GM12864 (cell line): ENCODE measurements at places on chromosomes 1 and 21.

DNA sequence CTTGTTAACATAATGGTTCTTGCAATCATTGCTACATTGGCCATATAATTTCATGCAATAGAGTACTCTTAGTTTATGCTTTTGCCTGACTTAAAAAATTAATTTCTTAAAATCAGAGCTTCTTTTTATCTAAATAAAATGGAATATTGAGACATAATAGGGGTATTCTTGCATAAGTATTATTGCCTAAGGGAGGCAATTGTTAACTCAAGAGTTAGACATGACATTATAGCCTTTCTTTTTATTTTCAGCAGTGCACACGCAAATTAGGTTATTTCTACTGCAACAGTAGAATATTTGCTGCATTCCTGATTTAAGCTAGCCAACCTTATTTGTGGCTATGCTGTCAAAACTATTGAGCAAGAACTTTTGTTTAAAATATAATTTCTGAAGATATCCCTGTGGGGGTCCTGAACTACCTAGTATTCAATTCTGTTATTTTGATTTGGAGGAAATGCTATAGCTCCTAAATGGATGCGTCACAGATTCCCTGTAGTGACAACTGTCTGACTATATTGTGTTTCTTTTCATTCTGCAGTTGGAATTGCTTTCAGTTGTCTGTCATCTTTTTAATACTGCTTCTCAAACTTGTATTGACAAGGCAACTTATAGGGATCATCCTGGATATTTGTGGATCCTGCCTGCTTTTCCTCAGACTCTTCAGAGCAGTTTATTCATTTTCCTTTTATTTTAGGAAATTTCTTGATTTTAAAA lies 211.0 kb downstream of the PATJ start:
- DNase-seq: no peak

DNA sequence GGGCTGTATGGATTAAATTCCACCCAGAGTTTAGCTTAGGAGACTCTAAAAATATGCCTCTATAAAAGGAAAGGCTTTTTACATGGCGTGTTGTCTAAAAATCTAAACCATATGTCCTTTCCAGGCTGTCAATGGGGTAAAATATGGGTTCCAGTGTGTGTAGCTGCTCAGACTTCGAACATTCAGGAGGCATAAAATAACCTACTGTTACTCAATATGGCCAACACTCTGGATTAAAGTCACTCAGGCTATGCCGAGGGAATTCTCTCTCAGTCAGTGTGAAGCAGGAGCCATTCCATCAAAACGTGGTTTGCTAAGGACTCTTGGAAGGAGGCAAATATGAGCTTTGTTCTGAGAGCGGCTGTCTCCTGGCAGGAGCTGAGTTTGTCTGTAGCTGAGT lies 135.3 kb downstream of the RUNX1 start:
- no peak for DNase-seq

DNA sequence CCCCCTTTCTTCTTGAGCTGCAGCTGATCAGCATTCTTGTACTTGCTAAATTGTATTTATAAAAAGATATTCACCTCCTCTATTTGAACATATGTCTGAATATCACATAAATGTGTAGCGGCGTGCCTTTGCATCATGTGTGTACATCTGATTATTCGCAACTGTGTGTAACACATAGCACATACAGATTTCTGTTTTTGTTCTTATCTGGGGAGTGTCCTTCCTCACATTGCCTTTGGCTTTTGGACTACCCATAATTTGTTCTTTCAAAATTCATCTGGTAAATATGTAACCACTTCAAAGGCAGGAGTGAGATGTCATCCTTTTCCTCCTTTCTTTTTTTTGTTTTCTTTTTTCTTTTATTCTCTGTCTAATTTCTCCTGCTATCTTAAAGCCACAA lies 113.6 kb downstream of the PBX1 start:
- DNase-seq: no peak

DNA sequence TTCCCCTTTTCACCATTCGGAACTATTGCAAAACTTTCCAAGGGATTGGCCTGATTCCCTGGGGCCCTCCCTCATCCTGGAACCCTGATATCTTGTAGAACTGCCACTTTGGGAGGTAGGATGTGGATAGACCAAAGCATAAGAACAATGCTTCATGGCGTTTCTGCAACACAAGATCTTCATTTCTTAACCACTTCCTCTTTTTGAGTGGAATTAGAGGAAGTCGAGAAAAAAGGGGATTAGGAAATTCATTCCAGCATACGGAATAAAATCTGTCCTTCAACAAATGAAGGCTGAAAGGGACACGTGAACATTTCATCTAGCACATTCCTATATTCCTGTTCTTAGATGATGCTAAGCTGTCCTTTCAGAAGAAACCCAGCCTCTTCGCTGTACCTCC lies 149.3 kb downstream of the HUNK start:
- DNase-seq: no peak

DNA sequence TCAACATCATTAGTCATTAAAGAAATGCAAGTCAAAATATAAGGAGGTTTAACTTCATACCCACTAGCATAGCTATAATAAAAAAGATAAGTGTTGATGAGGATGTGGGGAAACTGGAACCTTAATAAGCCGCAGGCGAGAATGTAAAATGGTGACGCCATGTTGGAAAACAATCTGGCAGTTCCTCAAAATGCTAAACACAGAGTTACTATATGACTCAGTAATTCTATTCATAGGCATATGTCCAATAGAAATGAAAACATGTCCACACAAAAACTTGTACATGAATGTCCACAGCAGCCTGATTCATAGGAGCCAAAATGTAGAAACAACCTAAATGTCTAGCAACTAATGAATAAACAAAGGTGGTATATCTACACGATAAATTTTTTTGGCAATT lies 23.2 kb downstream of the DDX59 start:
- no peak for DNase-seq

DNA sequence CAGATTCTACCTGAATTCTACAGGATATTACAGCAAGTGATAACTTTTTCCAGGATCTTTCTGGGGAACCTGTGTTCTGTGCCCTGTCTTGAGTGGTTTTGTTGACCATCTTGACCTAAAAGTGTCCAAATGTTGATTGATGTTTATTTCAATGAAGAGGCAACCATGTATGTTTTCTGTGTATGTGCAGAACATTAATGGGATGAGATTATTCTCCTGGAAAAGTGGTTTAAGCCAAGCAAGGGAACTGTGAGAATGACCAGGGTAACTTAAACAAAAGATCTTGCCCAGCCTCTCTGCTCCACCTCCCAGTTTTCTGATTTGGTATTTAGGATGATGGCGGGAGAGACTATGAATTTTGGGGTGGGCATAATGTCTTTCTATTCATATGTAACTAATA lies 1.0 kb upstream of the SAMD13 start:
- no peak for DNase-seq

DNA sequence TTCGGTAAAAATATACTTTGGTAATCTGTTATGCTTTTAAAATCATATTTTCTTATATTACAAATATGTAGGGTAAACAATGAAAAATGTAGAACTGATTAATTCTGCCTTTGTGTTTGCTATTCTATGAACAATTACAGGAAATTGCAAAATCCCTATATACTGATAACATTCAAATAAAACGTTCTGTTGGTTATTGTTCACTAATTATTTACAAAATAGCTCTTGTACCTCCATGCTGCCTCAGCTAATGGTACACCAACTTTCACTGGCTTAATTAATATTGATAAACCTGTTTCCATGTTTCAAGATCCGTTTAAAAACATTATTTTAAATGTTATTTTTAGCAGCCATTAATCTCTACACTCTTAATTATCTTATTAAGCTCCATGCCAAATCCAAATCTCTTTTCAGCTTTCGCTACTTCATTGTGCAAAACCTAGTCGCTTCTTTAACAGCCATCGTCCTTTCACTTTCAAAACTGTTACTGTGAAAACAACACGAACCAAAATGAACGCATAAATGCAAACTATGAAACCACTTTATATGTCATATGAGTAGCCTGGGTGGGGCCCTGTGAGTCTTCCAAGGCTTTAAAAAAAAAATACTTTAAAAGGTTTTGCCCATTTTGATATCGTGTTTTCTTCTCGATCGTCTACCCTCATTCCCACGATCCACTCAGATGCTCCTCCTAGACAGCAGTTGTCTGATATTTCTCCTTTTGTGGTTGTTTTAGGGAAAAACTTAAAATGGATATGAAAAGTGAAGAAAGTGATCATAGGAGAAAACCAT lies 807.1 kb downstream of the USP25 start:
- no peak for DNase-seq

GRCh38 chr1:166947398-166948043 lies 27.8 kb downstream of the ILDR2 start:
- DNase-seq: no peak

GRCh38 chr1:222109836-222110235 lies 367.9 kb upstream of the DUSP10 start:
- DNase-seq: no peak

DNA sequence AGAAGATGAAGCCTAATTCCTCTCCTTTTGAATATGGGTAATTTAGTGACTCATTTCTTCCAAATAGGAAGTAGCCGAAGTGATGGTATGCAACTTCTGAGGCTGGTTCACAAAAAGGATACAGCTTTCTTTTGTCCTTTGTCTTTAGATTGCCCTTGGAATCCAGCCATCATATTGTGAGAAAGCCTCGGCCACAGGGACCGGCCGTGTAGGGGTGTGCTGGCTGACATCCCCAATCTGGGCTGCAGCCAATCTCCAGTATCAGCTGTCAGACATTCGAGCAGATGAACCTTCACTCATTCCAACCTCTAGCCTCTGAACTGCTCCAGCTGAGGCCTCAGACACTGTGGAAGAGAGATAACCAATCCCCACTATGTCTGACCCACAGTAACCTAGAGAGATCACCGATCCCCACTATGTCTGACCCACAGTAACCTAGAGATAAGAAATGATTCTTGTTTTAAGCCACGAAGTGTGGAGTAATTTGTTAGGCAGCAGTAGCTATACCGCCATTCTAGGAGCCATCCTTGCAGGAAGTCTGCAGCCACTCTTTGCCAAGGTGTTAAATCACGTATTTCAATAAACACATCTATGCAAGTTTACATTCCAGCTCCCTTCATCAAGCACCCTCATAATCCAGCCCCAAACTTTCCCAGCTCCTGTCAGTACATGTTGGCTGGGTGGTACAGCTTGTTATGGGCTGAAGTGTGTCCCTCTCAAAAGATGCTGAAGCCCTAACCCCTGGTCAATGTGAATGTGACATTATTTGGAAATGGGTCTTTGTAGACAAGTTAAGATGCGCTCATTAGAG lies 2.9 kb upstream of the DIP2A start:
- no peak for DNase-seq

- DNase-seq: no peak
Observed at GRCh38 chr1:232302376-232303221, 327.3 kb downstream of the SIPA1L2 start.

DNA sequence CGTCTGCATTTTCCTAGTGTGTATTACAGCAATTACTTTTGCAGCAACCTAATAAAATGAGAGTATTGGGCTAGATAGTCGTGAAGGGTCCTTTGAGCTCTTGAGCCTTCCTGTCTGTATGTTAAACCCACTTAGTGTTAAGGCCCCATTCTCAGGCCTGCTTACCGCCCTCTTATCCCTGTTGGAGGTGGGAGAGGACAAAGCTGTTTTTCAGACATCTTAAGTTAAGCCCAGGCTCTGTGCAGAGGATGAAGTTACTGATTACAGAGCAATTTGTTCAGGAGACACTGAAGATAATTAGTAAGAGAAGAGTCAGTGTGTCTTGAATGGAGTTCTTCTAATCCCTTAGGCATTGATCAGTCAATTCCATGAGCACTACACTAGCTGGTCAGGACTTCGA lies 114.6 kb downstream of the UCK2 start:
- DNase-seq: no peak

DNA sequence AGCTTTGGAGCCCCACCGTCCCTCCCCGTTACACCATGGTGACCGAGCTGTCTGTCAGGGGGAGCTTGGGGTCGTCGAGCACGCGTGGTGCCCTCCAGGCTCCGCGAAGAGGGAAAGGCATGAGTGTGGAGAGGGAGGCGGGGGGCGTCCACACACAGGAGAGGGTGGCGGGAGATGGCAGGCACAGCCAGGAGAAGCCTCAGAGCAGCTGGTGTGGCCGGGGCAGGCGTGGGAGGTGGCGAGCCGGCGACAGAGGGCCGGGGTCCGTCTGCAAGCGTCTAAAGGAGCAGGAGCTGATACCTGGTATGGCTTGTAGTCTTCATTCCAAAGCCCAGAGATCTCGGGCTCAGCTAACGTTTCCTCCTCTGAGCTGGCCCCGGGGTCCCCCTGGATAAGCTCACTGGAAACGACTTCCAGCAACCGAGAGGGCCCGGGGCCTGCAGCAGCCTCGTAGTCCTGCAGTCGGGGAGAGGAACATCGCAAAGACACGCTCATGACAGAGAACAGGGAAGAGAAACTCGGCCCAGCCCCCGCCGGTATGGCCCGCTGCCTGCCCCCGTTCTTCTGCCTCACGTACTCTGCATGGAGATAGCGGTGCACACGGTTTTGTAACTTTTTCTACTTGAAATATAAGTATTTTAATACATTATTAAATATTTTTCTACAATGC lies 37.4 kb downstream of the CFAP74 start:
- no peak for DNase-seq

DNA sequence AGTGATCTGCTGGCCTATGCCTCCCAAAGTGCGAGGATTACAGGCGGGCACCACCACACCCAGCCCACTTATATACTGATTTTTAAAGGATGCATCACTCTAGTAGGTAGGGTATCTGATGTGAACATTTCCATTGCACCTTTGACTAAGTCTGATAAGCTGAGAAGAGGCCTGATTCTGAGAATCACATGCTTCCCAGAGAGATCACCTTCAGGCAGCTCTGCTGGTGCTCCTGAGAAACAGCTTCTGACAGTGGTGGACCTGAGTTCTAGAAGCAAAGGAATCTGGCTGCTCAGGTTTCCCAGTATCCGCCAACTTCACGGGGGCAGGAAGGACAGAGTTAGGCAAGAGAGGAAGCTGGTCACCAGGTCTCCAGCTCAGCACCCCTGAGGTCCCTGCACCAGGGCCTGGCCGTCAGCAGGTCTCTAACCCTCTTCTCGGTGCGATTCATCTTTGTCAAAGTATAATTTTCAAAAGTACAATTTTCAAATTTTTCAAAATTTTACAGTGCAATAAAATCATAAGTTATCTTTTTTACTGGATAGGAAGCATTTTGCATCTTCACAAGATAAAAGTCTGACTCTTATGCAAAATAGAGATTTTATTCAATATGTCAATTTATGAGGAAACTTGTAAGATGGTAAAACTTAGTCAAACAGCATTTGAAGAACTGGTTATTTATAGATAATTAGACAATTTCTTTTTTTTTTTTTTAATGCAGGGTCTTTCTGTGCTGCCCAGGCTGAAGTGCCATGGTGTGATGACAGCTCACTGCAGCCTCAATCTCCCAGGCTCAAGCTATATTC lies 25.8 kb upstream of the MPZL1 start:
- no peak for DNase-seq

DNA sequence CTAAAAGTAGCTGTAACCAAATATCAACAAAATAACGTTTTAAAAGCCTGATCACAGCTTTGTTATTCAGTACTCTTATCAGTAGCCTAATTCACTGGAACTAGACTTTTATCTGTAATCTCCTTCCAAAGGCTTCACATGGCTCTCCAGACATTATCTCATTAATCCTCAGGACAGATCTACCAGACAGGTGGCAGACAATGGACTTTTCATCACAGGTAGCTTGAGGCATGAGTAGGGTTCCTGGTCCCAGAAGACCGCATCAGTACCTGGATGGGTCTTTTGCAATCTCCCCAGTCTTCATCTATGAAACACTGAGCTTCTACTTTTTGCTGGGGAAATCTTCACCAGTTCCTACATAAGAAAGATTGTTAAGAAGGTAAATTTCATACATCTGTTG lies 132.2 kb upstream of the FOXD3 start:
- no peak for DNase-seq
